NCI-H748 treated with DMSO at 0.1 percent for 48 hours (cell line): ENCODE measurements at places on chromosomes 12 and 14.

DNA sequence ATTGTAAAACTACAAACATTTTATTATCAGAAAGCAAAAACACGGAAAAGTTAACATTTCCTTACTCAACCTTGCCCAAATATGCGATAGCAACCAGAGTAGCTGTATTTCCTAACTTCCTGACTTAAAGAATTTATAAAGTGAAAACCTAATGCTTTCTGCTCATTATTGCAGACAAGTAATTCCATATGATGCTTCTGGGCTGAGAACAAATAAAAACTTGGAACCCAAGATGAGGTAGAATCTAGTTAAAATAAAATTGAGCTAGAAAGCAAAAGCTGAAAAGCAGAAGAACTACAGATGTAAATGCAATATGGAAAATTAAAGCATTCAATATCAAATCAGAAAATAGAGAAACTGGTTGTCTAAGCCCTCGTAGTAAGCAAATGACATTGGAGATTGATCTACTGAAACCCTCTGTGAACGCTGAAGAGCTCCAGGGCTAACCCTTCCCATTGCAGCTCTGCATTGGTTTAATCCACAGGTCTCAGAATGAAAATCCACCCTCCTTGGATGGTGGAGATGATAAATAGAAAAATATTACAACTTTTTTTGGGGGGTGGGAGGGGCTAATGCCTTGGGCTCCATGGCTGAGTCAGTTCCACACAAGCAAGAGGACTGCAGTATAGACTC is 40.7 kb downstream of the CORO1C start:
- no peak for DNase-seq

- no peak for DNase-seq
Measured at GRCh38 chr12:99049774-99050173, 404.7 kb downstream of the APAF1 start.

GRCh38 chr12:128940090-128940888 is 87.0 kb downstream of the GLT1D1 start:
- DNase-seq = no peak

GRCh38 chr14:69481815-69482568 is 2.5 kb upstream of the PLEKHD1 start:
- DNase-seq = no peak

DNA sequence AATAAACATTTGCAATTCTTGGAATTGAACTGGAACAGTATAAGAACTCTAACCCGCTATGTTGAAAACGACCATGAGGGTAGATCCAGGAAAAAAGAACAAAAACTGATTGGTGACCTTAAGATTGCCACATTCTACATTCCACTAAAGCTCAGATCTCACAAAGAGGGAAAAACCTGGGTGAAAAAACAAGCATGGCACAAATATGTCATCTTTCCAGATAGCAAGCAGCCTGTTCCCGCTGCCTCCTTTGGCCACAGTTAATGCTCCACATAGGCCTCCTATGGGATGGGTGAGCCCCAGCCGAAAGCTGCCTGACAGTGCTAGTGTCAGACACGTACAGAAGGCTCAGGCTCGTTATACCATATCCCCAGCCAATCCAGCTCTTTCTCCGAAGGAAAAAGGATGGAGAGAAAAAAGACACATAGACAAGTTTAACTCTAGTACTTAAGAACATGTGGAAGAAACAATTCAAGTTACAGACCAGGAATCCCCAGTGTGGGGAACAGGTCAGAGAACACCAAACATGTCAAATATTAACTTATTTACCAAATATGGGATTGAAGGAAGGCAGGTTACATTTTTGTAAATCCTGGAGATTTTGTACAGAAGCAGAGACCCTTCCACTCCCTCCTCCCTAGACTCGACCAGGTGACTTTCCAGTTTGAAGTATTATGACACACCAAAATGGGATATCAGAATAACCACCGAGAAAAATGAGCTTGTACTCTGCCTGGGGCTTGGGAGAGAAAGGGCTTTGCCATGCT is 14.7 kb downstream of the LETMD1 start:
- no peak for DNase-seq

DNA sequence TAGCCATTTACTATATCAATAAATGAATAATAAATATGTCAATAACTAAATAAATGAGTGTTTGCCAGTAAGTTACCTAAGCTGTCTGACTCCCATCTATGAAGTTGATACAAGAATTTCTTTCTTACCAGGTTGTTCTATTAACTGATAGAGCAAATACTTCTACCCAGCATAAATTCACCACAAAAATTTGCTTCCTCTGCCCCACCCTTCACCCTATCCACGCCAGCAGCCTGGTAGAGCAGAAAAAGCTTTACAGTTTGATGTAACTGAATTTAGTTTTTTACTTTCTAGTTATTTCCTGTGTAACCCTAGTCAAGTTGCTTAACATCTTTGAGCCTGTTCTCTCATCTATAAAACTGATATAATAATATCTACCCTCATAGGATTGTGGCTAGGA is 94.9 kb upstream of the SLC16A7 start:
- DNase-seq = no peak
